ENCODE measurements at places on chromosomes 2 and 18.

DNA sequence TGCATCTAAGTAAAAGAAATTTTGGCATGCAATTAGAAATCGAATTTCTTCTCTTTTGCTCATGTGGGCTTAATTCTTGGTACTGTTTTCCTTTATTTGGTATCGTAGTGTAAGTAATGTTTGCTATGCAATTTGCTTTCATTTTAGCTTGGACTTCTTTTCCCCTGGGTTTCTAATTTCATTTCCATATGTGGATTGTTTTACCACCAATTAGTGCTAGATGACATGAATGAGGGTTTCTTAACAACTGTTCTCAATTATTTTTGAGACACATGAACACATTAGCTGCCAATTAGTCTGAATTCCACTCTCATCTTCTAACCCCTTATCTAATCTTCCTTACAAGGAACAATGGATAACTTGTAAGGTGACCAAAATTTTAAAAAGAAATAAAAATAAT lies 1047.2 kb upstream of the PIK3C3 start:
- no peak for DNase-seq

- DNase-seq = no peak
Measured at GRCh38 chr2:1606046-1606400, 138.3 kb downstream of the PXDN start.

GRCh38 chr2:54624591-54625071 lies 98.8 kb upstream of the EML6 start:
- DNase-seq = no peak

DNA sequence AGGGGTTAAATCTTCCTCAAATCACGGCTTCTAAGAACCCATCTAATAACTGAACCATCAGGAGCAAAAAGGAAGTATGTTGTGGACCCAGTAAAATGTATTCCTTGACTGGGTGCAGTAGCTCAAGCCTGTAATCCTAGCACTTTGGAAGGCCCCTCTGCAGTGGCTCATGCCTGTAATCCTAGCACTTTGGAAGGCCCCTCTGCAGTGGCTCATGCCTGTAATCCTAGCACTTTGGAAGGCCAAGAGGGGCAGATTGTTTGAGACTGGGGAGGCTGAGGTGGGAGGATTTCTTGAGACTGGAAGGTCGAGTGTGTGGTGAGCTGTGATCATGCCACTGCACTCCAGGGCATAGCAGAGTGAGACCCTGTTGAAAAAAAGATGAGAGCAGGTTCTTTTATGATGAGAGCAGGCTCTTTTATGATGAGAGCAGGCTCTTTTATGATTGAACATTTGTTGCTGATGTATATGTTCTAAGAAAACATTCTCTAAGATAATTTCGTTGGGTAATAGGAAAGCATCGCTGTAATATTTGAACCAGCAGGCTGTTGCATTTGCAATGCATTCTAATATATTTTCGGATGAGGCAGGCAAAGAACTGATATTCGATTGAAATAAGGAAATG lies 3.5 kb upstream of the PARD6G start:
- DNase-seq = no peak

GRCh38 chr2:222884114-222884771 lies 23.4 kb downstream of the ACSL3 start:
- DNase-seq = no peak

DNA sequence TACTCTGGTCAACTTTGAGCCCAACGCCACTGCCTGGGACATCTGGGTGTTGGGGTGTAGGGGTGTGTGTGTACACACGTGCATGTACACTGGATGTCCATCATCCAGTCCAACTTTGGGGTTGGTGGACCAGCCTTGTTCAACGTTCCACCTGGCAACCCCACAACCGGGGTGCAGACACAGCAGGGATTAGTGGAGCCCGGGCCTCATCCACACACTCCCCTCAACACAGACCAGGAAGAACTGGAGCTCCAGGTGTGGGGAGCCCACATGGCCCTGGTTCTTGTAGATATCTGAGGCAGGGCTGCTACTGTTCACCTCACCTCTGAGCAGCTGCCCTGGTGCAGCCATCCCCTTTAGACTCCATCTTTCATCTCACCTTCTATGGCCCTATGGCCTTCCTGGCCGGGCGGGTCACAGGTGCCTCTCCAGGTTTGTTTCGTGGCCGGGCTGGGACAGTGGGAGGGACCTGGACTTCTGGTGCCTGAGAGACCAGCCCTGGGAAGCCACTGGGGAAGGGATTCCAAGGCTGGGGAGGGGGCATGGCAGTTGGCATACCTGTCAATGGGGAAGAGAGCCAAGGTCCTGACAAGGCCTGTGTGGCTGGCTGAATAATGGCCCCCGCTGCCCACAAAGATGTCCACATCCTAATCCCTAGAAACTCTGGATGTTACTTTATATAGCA lies 7.5 kb downstream of the NEU2 start:
- DNase-seq = no peak

- DNase-seq = no peak
Measured at GRCh38 chr2:65477590-65477989, 45.2 kb upstream of the SPRED2 start.

DNA sequence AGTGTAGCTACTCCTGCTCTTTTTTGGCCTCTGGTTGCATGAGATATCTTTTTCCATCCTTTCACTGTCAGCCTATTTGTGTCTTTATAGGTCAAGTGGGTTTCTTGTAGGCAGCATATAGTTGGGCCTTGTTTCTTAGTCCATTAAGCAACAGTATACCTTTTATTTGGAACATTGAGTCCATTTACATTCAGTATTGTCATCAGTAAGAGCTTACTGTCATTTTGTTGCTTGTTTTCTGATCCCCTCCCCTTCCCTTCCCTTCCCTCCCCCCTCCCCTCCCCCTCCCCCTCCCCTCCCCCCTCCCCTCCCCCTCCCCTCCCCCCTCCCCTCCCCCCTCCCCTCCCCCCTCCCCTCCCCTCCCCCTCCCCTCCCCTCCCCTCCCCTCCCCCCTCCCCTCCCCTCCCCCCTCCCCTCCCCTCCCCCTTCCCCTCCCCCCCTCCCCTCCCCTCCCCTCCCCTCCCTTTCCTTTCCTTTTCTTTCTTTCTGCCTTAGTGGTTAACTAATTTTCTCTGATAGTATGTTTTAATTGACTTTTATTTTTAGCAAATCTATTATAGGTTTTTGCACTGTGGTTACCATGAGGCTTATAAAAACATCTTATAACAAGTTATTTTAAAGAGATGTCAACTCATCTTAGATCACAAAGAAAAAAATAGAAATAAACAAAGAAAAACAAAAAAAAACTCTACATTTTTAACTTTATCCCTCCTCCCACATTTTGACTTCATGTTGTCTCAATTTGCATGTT lies 13.2 kb upstream of the DCDC2C start:
- DNase-seq = no peak

GRCh38 chr2:104004821-104005220 lies 849.1 kb upstream of the POU3F3 start:
- no peak for DNase-seq

DNA sequence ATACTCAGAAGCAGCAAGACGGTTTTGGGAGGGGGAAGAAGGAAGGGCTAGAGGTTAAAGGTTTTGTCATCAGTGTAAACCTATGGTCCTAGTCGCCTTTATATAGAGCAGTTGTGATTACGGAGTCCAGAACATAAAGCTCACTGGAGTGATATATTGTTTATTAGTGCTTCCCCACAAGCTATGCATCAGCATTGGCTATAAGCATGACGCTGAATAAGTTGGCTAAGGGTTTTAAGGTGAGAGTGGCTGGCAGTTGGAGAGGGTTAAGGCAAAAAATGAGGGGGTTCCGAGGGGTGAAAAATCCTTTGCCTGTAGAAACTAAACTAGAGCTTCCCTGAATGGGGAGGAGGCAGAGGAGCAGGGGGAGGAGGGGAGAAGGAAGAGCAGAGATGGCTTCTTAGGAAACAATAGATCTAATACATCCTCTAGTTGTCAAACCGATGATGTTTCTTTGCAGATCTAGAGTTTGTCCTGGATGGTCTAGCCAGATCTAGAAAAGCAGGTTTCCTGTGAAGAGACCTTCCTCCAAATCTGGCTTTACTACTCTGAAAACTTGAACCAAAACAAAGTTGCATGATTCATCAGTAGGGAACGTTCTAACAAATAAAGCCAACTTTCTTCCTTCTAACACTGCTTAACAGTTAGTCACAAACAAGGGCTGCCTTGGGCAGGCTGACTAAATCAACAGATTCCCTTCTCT lies 2.5 kb downstream of the KLF7 start:
- DNase-seq = no peak

DNA sequence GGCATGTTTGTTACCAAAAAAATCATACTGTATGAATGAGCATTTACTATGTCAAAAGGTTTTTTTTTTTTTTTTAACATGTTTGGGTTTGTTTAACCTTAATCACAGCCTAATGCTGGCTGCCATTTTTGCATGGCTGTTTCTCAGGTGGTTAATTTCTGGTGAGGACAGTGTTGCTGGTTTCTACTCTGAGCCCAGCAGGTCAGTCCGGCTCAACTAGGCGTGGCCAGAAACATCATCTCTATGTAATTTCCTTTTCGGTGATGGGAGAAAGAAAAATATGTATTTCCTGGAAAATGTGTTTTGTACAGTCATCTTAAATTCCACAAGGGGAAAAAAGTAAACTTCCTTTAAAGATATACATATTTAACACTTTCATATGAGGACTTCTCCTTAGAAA lies 24.9 kb upstream of the BZW1 start:
- no peak for DNase-seq

DNA sequence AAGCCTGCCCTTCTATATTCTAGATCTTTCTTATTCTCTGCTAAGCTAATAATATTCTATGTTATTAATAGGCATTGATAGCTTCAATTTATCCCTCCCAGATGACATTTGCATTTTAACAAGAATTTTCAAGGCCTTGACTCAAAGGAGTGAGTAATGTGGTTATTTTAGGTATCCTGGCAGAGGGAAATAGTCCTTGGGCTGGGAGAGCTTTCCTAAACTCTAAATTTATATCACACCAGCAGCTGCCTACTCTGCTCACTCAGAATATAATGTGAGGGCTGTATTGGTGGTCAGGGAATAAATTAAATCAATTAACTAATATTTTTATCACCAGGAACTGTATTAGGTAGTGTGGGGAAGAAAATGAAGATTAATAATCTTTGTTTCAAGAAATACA lies 74.8 kb upstream of the ADAM23 start:
- no peak for DNase-seq

DNA sequence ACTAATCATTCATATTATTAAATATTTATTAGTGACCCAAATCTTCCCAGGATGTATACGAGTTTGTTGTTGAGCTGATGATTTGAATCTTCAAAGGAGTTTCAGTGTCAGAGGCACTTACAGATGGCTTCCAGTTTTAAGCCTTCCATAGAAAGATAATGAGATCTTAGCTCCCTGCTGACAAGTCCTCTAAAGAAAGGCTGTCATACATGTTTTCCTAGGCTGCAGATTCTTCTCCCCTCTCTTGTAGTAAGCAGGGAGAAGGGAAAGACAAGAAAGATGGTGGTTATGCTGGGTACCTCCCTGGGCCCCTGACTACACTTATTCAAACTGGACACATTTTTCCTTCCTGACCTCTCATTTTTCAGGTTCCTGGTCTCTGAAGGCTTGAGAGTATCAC lies 8.1 kb upstream of the GAREM1 start:
- no peak for DNase-seq

GRCh38 chr2:60661073-60661738 lies 94.9 kb upstream of the PAPOLG start:
- DNase-seq = no peak

- DNase-seq = no peak
Measured at GRCh38 chr18:13511961-13512577, 214.3 kb downstream of the FAM210A start.

DNA sequence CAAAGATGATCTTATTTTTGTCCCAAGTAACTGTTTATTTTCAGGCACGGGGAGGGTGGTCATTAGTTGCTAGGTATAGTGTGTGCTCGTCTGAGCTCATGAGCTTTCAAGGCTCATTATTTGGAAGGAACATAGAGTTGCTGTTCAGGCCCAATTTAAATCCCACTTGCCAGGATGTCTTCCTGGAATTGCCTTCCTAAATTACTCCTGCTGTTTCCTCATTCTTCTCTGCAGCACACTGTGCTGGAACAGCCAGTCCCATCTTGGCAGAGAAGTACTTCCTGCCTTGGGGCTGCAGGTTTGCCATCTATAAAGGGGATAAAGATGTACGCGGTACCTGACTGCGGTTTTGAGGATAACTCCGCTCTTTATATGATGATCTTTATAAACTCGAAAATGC lies 37.3 kb downstream of the GREB1 start:
- peak; percentile 1 for DNase-seq

DNA sequence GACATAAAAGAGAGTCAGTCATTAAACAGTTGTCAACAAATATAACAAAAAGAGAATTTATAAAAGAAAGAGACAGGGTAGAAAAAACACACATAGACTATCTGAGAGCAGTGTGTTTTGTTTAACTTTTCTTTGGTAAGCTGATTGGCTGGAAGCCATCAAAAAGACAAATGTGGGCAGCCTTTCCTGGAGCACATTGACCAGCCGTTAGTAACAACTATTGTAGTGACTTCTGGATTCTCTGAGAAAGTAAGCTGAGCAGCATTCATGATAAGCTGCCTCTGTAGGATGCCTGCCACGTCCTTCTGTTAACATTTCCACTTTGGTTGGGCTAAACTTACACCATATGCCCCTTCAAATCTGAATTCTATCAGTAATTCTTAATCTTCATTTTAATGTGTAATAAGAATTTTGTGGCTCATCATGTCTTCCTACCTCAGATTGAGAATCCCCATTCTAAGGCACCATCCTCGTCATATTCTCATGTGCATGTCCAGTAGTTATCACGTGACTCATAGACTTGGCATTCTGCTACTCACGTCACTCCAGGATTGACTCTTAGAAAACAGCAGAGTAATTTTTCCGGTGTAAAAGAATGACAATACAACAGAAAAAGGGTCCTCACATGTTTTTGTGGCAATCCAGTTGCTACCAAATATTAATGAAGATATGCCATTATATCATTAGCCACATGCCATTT lies 43.4 kb upstream of the DNAJC10 start:
- no peak for DNase-seq

- DNase-seq = no peak
Measured at GRCh38 chr2:110807522-110807921, 75.1 kb downstream of the ACOXL start.

GRCh38 chr2:33104052-33104623 lies 157.4 kb downstream of the LTBP1 start:
- DNase-seq = no peak

- no peak for DNase-seq
Measured at GRCh38 chr2:177543007-177543760, 150.6 kb downstream of the AGPS start.

DNA sequence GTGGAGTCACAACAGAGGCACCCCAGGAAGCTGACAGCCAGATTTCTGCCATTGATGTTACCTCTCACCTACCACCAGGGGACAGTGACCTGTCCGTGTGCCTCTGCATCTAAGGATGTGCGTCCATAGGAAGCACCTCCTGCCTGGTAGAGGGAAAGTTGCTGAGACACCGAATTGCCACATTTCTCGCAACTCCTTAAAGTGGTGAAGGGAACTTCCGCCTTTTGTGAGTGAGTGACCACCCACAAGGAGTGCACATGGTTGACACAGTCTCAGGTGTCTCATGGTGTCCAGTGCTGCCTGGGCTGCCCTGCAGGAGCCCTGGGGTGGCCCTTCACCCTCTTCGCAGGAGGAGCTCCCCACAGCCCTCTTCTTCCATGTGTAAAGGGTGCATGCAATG lies 201.8 kb downstream of the GBX2 start:
- DNase-seq = no peak

Measured in lower lobe of right lung (tissue), 2 donors.